ENCODE measurements at places on chromosomes 5 and 9. TPM values are rescaled to one million over a fixed set of nuclear protein-coding genes. Genes with fewer than 3 reads are reported as not detected.

DNA sequence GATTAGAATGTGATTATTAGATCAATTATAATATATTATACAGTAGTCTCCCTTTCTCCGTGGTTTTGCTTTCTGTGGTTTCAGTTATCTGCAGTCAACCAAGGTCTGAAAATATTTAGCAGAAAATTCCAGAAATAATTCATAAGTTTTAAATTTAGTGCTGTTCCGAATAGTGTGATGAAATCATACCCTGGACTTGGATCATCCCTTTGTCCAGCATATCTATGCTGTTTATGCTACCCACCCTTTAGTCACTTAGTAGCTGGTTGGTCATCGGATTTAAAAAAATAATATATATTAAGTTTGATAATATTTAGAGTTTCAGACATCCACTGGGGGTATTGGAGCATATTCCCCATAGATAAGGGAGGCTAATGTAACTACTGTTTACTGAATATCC is 19.6 kb downstream of the RMI1 start:
- DNase-seq = no peak
- no peaks in the 10 kb centered on the region for H3K27me3 ChIP-seq
- H3K4me1 ChIP-seq = peaks cover 29% of the 10 kb centered on the region
- H3K27ac ChIP-seq = no peak overlapping the region
- H3K4me3 ChIP-seq = no peak overlapping the region
- peaks cover 39% of the 10 kb centered on the region for H3K36me3 ChIP-seq

APC gene
- 21.4 TPM for total RNA-seq

ARID3C gene
- 0.21 TPM for total RNA-seq

- no peak overlapping the region for H3K4me3 ChIP-seq
- H3K27ac ChIP-seq = no peak overlapping the region
- no peak for DNase-seq
- H3K4me1 ChIP-seq = no peaks in the 10 kb centered on the region
- no peaks in the 10 kb centered on the region for H3K27me3 ChIP-seq
Measured at GRCh38 chr5:54093861-54094260, 216.5 kb downstream of the ARL15 start.

GRCh38 chr9:111794835-111795556 is at the start of gene SHOC1:
TSS of gene SHOC1 (minus strand) at chr9:111794937. CDS start at chr9:111791418, 3,519 bp downstream.
- no peak within 1 kb of the TSS for H3K27ac ChIP-seq
- no peaks in the 10 kb centered on the region for H3K4me1 ChIP-seq
- no peaks in the 10 kb centered on the region for H3K36me3 ChIP-seq
- DNase-seq = no peak

DNA sequence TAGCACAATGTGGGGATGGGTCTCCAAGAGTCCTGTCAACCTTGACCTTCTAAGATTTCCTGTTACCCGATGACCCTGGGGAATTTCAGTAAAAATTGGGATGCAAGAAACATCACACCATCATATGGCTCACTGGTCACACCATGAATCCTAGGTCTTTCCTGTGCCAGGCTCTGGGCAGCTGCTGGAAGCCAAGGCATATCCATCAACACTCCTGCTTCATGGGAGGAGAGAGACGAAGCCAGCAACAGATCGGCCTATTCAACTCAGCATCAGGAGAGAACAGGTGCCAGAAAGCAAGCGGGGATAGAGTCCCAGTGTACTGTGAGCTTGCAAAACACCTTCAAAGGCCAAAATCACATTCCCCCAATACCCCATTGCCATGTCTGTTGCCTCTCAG is 6.5 kb upstream of the NEK6 start:
- no peaks in the 10 kb centered on the region for H3K36me3 ChIP-seq
- no peaks in the 10 kb centered on the region for H3K27me3 ChIP-seq
- no peak overlapping the region for H3K4me3 ChIP-seq
- DNase-seq = no peak
- H3K4me1 ChIP-seq = peaks cover 43% of the 10 kb centered on the region

- no peak overlapping the region for H3K4me3 ChIP-seq
- H3K4me1 ChIP-seq = no peaks in the 10 kb centered on the region
- no peaks in the 10 kb centered on the region for H3K36me3 ChIP-seq
- peaks cover 26% of the 10 kb centered on the region for H3K27me3 ChIP-seq
Measured at GRCh38 chr9:2602704-2603116, 18.9 kb upstream of the VLDLR start.

GRCh38 chr5:60024104-60024503 is 130.6 kb upstream of the PDE4D start:
- no peak for DNase-seq
- H3K4me1 ChIP-seq = no peaks in the 10 kb centered on the region
- H3K27me3 ChIP-seq = no peaks in the 10 kb centered on the region
- H3K27ac ChIP-seq = no peak overlapping the region

CACNA1B gene
- not detected for total RNA-seq

GRCh38 chr9:136613824-136614371 is 48.8 kb upstream of the EGFL7 start:
- H3K4me3 ChIP-seq = no peak overlapping the region
- no peak for DNase-seq
- H3K4me1 ChIP-seq = no peaks in the 10 kb centered on the region
- H3K27ac ChIP-seq = no peak overlapping the region

DNA sequence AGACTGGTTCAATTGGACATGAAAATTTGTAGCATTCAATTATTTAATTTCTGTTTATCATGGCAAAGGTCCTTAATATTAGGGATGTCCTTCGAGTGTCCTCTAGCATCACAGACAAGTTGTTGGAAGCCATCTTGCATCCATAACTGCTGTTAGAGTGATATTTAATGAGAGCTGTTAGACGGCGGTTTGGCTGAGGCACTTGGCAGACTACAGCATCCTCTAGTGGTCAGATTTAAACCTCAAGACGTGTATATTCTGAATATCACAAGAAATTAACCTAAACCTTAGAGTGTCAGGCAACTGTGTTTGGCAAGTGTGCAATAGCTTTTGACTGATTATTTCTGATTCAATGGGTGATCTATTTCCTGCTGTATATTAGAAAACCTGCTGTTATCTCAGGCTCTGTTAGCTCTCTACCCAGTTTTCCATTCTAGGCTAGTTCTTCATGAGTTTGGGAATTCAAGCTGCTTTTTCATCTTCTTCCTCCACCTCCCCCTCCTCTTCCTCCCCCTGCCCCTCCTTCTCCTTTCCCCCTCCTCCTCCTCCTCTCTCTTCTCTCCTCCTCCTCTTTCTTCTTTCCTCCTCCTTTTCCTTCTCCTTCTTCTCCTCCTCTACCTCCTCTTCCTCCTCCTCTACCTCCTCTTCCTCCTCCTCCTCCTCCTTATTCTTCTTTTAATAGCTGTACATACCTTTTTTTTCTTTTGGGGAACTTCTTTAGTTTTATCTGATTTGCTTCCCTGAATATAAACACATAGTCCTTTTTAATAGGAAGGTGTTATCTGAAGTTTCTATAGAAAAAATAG is 8.6 kb downstream of the SPINK1 start:
- no peak overlapping the region for H3K27ac ChIP-seq
- H3K4me1 ChIP-seq = no peaks in the 10 kb centered on the region
- no peaks in the 10 kb centered on the region for H3K36me3 ChIP-seq
- H3K27me3 ChIP-seq = peaks cover 18% of the 10 kb centered on the region

DNA sequence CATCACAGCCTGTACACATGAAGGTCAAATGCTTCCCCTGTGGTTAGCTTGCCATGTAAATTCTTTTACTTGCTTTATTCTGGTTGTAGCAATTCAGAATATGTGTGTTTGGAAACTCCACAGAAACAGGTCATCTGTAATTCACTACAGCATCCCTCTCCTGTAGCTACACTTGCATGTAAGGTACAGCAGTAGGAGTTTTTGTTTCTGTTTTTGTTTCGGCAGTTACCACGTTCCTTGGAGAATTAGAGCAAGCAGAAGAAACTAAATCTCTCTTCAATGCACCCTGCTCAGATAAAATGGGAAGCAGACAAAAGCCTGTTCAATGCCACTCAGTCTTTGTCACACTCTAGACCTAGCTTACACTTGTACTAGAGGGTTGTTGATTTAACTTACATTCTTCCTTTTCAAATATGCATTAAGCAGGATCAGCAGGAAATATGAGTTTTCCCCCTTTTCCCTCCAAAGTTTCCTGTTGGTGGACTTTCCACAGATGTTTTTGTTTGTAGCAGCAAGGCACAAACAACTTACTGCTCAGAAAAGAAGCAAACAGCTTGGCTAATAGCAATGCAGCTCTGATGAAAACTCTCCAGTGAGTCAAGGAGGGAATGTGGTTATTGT is 80.9 kb downstream of the YIPF5 start:
- H3K4me3 ChIP-seq = no peak overlapping the region
- H3K27me3 ChIP-seq = peaks cover 2% of the 10 kb centered on the region
- H3K36me3 ChIP-seq = no peaks in the 10 kb centered on the region
- peaks cover 3% of the 10 kb centered on the region for H3K4me1 ChIP-seq
- H3K27ac ChIP-seq = no peak overlapping the region

- DNase-seq = no peak
- H3K36me3 ChIP-seq = peaks cover 56% of the 10 kb centered on the region
- peak overlapping the region; percentile 1 for H3K27ac ChIP-seq
Measured at GRCh38 chr9:92100237-92100911, 14.8 kb downstream of the SPTLC1 start.

GRCh38 chr5:89351222-89351621 is 468.2 kb upstream of the MEF2C start:
- DNase-seq = no peak
- peaks cover 9% of the 10 kb centered on the region for H3K4me1 ChIP-seq
- no peak overlapping the region for H3K4me3 ChIP-seq

DNA sequence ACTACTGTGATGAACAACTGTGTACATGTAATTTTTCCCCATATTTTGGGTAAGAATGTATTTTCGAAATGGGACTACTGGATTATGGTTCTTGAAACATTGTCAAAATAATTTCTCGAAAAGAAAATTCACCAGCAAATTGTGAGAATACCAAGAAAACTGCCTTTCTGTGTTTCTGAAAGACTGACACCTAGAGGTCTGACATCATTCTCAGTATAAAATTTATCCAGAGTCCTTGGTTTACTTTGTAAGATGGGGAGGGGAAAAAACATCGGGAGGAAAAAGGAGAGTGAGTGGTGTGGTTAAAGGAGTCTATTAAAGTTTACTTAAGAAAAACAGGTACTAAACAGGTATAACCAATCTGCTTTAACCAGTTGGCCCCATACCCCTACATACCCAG is 149.2 kb downstream of the CEP120 start:
- no peak overlapping the region for H3K27ac ChIP-seq
- H3K27me3 ChIP-seq = no peaks in the 10 kb centered on the region
- no peaks in the 10 kb centered on the region for H3K4me1 ChIP-seq
- H3K36me3 ChIP-seq = no peaks in the 10 kb centered on the region
- DNase-seq = no peak

DNA sequence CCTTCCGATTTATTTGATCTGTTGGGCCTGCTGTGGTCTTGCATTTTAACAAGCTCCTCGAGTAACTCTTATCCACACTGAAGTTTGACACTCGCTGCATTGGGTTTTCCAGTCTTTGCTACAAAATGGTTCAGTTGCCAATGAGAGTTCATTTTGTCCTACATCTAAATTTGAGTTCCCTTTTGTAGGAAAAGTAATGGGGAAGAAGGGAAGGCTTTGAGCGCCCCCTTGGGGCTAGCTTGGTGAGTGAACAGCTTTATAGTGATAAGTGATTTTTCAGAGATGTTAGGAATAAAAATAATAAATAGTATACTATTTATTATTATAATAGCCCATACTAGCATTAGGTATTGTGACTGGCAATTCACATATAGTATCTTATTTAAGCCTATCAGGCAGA is 89.9 kb upstream of the GNAQ start:
- H3K4me1 ChIP-seq = peaks cover 31% of the 10 kb centered on the region
- H3K36me3 ChIP-seq = peaks cover 3% of the 10 kb centered on the region
- no peak overlapping the region for H3K27ac ChIP-seq
- DNase-seq = peak; percentile 37
- H3K27me3 ChIP-seq = peaks cover 13% of the 10 kb centered on the region
- no peak overlapping the region for H3K4me3 ChIP-seq

DNA sequence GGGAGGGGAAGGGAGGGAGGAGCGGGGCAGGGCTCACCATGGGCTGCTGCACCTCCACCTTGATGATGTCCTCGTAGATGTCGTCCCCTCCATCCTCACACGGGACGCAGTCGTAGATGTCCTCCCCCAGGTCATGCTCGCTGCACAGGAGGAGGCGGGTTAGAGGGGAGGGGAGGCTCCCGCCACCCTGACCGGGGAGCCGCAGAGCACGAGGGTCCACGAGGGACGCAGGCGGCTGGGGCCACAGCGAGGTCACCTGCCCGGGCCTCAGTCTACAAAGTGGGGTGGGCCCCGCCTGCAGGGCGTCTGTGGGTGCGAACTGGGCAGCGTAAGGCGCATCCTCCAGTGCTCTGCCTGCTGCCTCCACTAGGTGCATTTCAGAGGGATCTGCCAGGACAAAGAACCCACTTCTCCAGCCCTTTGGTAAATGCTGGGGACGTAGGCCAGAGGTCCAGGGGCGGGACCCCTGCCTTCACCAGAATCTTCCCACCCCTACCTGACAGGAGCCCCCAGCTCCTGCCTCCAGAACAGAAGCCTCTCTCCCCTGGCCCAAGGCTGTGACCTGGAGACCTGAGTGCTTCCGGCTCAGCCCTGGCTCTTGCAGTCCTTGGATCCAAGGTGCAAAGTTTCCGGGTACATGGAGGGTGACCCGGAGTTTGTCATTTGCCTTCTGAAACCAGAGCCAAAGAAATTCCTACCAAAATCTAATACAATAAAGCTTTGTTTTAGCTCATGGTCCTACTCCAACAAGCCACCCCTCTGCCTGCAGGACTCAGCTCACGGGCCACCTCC is 74.1 kb upstream of the SARDH start:
- no peak overlapping the region for H3K27ac ChIP-seq
- H3K4me3 ChIP-seq = no peak overlapping the region
- H3K36me3 ChIP-seq = no peaks in the 10 kb centered on the region
- no peaks in the 10 kb centered on the region for H3K27me3 ChIP-seq
- no peak for DNase-seq
- no peaks in the 10 kb centered on the region for H3K4me1 ChIP-seq

DNA sequence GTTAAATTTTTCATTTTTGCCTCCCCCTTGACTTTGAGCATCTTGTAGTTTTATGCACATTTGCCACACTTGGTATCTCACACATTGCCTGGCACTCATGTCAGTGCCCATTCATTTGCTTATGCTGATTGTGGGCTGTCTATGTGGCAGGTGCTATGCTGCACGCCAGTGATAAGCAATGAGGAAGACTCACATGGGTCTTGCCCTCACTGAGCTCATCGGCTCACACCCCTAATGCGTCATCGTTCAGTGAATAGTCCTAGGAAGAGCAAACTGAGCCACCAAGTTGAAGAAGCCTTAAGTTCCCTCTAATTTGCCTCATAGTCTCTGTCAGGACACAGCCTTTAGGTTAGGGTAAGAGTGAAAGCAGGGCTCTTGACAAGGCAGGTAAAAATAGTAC is 209.4 kb upstream of the IL12B start:
- no peak for DNase-seq
- H3K36me3 ChIP-seq = no peaks in the 10 kb centered on the region
- H3K27ac ChIP-seq = no peak overlapping the region
- no peaks in the 10 kb centered on the region for H3K4me1 ChIP-seq

DNA sequence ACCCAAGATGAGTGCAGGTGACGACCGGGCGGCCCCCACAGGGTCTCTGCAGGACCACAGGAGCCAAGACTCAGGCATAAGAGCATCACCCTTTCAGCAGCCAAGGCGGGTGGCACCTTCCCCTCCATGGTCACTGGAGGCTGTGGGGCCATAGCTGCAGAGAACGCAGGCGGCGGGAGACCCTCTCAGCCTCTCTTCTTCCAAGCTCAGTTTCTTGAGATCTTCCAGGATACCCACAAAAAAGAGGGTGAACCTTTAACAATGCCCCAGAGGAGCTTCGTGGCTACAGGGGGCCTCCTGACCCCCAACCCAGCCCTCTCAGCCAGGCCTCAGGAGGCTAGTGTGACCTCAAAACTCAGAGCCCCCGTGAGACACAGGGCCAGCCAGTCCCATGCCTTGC is 5.8 kb upstream of the TBC1D9B start:
- DNase-seq = no peak
- no peaks in the 10 kb centered on the region for H3K27me3 ChIP-seq
- no peak overlapping the region for H3K27ac ChIP-seq

MAPK9 gene
- total RNA-seq = 43.1 TPM
